CD4-positive, alpha-beta T cell treated with Interleukin-12 subunit alpha and Interleukin-12 subunit beta, for 1 hour (primary cell): ENCODE measurements at places on chromosomes 1 and 21.
A peak's percentile ranks its signal among the peaks of the same experiment; 100 is the strongest.

DNA sequence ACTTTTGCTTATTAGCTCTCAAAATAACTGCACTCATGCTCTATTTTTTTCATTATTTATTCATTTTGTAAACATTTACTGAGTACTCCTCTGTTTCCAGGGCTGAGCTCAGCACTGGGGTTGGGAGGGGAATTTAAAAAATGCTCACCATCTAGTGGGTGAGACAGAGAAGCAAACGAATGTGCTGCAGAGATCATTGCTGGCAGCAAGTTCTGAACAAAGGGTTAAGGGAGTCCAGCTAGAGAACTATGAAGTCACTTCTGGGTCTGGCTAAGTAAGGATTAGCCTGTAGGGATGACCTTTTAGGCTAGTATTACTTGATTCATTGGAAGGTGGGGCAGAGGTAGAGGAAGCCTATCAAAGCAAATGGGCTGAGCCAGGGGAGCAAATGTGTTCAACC, 99.1 kb upstream of the ZNF644 start:
- DNase-seq = no peak

GRCh38 chr1:246159279-246160227, 347.5 kb downstream of the SMYD3 start:
- no peak for DNase-seq

DNA sequence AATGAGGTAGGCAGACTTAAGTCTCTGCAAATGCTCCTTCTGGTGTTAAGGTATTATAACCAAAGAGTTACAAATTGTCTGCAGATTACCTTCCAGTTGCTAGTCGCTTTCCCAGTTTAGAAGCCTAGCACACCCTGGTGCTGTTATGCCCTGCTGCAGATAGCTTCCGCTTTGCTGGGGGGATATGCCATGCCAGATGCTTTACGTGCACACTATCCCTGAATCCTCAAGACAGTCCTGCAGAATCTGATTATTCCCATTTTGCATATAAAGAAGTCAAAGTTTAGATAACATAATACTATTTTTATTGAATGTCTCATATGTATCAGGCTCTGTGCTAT, 166.5 kb downstream of the DHRS3 start:
- DNase-seq = no peak

- DNase-seq = peak; percentile 2
Observed at GRCh38 chr21:18041012-18041411, 203.6 kb upstream of the CHODL start.

GRCh38 chr1:84845357-84845756, 47.6 kb downstream of the LPAR3 start:
- no peak for DNase-seq

GRCh38 chr1:173206816-173207568, at the start of gene TNFSF4:
TNFSF4 (minus strand) TSS chr1:173207331; CDS start chr1:173207176, 155 bp downstream.
- DNase-seq = no peak
